ENCODE measurements at places on chromosomes 2 and 18. TPM values are rescaled to one million over a fixed set of nuclear protein-coding genes. Genes with fewer than 3 reads are reported as not detected.

Gene ACTG2
- total RNA-seq: 0.25 TPM

Gene SP140L
- total RNA-seq: 11.0 TPM

Gene GPC1
- total RNA-seq: 28.7 TPM

Gene SIX3
- not detected for total RNA-seq

Gene BOK
- total RNA-seq: 111 TPM

Gene BMP10
- not detected for total RNA-seq

Gene DNAH6
- total RNA-seq: under 0.01 TPM

Gene RGPD3
- 0.13 TPM for total RNA-seq

Gene SMYD1
- not detected for total RNA-seq

Gene NCKAP5
- total RNA-seq: 0.49 TPM

Gene NOSTRIN
- 11.0 TPM for total RNA-seq

Gene NTSR2
- total RNA-seq: not detected

Gene KCNE4
- total RNA-seq: 0.07 TPM

Gene RAPGEF4
- 7.2 TPM for total RNA-seq

Gene PLGLB2
- not detected for total RNA-seq

Gene MAPK4
- not detected for total RNA-seq

Gene C2orf78
- not detected for total RNA-seq

Gene PLGLB1
- 0.20 TPM for total RNA-seq

Gene MEP1B
- not detected for total RNA-seq

Gene FRZB
- 0.15 TPM for total RNA-seq

Gene CCDC68
- 5.9 TPM for total RNA-seq

Gene TACR1
- total RNA-seq: not detected

Gene GKN2
- total RNA-seq: not detected

Gene MTCL1
- 17.1 TPM for total RNA-seq

Gene NEU2
- not detected for total RNA-seq

Gene COL4A3
- total RNA-seq: not detected

Gene ASIC4
- not detected for total RNA-seq

Gene ARHGAP25
- 10.7 TPM for total RNA-seq

Gene IHH
- not detected for total RNA-seq

Gene COL6A3
- total RNA-seq: 4.3 TPM

Gene GPR75
- 0.94 TPM for total RNA-seq

Gene SPP2
- total RNA-seq: not detected

Gene PAX8
- total RNA-seq: 2.1 TPM

Gene IL1R1
- 8.9 TPM for total RNA-seq

Gene GBX2
- 8.1 TPM for total RNA-seq

Gene ZSWIM2
- total RNA-seq: not detected

Gene FAP
- total RNA-seq: 12.9 TPM

Gene GREB1L
- 3.1 TPM for total RNA-seq

Gene TUBB8B
- total RNA-seq: not detected

Gene PSME4
- total RNA-seq: 32.0 TPM

Gene ZNF142
- total RNA-seq: 15.1 TPM

Gene BIRC6
- total RNA-seq: 65.1 TPM

Gene CNRIP1
- total RNA-seq: 78.7 TPM
